ENCODE measurements at places on chromosomes 4 and X. TPM values are rescaled to one million over a fixed set of nuclear protein-coding genes. Genes with fewer than 3 reads are reported as not detected.

LRIT3 gene
- 0.13 TPM for total RNA-seq

PNCK gene
- 5.9 TPM for total RNA-seq

PPP4R3C gene
- not detected for total RNA-seq

PABPC1L2A gene
- total RNA-seq, result not detected

GPR34 gene
- 8.3 TPM for total RNA-seq

Data from ovary (tissue), 10 donors.